ENCODE measurements at places on chromosomes 13 and 19. TPM values are rescaled to one million over a fixed set of nuclear protein-coding genes. Genes with fewer than 3 reads are reported as not detected.

DNA sequence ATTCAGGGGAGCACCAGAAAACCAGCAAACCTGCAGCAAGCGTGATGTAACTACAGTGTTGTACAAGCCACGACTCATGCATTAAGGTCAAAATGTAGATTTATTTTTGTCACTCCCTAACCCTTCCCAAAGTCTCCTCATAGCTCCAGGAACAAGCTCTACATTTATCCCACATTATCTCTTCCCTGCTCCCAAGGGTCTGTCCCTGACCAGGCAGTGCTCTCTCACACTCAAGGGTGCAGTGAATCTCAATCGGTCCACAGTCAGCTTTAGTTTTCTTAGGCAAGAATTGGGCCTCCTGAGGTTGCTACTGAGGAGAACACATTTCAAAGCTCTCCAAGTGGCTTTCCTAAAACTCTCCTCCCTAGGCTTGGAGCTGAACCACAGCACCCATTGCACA is 219.4 kb downstream of the NHLRC3 start:
- no peak for DNase-seq

DNA sequence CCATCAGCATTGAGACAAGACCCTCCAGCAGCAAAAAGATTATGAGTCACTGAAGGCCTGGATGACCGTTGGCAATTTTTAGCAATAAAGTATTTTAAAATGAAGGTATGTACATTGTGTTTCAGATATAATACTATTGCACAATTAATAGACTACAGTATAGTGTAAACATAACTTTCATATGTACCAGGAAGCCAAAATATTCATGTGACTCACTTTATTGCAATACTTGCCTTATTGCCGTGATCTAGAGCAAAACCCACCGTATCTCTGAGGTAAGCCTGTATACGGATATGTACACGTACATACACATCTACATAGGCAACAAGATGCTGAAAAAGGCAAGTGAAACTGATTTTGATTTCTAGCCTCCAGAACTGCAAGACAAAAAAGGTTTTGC is 103.3 kb downstream of the EDNRB start:
- peak; percentile 62 for DNase-seq

GRCh38 chr13:24263632-24264031 is 45.7 kb upstream of the C1QTNF9 start:
- DNase-seq, result no peak

GRCh38 chr13:24724714-24725113 is 39.3 kb upstream of the RNF17 start:
- DNase-seq, result no peak

GRCh38 chr13:96428911-96429310 is 339.0 kb downstream of the HS6ST3 start:
- DNase-seq, result no peak

- DNase-seq, result peak; percentile 95
These were observed 15.3 kb downstream of the GADD45B start for GRCh38 chr19:2491130-2491801.

GRCh38 chr13:70424928-70425327 is 316.7 kb upstream of the KLHL1 start:
- DNase-seq, result no peak

- peak; percentile 80 for DNase-seq
These were observed 1505.1 kb upstream of the SLC10A2 start for GRCh38 chr13:104571161-104571892.

DNA sequence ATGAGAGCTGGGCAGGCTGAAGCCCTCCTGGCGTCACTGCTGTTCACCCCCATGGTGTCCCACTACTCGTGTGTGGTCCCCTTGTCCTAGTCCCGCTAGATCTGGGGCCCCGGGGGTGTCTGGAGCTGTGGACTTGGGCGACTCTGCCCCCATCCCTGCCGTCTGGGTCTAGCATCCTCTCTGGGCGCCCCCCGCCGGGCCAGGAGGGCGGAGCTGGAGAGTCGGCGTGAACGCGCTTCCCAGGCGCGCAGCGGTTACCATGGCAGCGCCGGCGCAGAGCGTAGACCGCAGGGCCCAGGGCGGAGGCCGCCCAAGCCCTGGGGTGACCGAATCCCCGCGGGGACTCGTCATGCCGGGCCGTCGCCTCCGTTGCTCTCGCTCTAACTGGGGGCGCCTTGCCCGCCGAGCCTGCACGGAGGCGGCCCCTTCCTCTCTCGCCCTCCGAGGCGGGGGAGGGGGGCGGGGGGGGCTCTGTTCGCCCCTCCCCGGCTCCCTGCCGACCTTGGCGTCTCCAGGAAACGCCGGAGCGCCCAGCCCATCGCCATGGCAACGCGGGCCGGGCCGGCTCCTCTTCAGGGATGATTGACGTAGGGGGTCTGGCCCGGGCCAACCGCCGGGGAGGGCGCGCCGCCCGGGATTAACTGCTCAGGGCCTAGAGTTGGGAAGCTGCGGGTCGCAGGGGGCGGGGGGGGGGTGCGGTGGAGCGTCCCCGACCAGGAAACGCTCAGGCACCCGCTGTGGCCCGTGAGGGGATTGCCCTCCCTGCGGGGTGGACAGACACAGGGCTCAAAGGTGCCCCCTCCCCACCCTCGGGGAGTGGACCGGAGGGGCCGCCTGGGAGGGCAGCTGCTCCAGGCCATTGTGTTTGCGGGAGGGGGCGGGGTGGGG is 8.9 kb downstream of the ISYNA1 start:
- no peak for DNase-seq

GRCh38 chr19:13619203-13619632 is 112.9 kb upstream of the CACNA1A start:
- DNase-seq, result peak; percentile 48

GRCh38 chr19:41941410-41942202 is 13.4 kb upstream of the ERFL start:
- no peak for DNase-seq

GRCh38 chr13:92716749-92717148 is 509.9 kb upstream of the GPC6 start:
- DNase-seq, result peak; percentile 40

Gene TMEM190
- total RNA-seq, result 0.58 TPM

Gene CILP2
- 0.12 TPM for total RNA-seq
